ENCODE measurements at places on chromosomes 16 and 17. TPM values are rescaled to one million over a fixed set of nuclear protein-coding genes. Genes with fewer than 3 reads are reported as not detected.

The TPSB2 gene
- total RNA-seq, result 5.2 TPM

The PPP1R27 gene
- not detected for total RNA-seq

The SLC39A11 gene
- 11.1 TPM for total RNA-seq

The NUPR1 gene
- 2.5 TPM for total RNA-seq

The TBX6 gene
- 0.66 TPM for total RNA-seq

The GCGR gene
- total RNA-seq, result 0.27 TPM
